Glomerular endothelial cell (primary cell): ENCODE measurements at places on chromosomes 2 and 18.

- DNase-seq = no peak
Observed at GRCh38 chr2:88831792-88832248, 140.3 kb downstream of the RPIA start.

GRCh38 chr2:1796232-1796930 lies 52.1 kb upstream of the PXDN start:
- no peak for DNase-seq

- DNase-seq = no peak
Observed at GRCh38 chr18:12679183-12679786, 21.4 kb upstream of the SPIRE1 start.

GRCh38 chr2:60499651-60500265 lies 53.7 kb downstream of the BCL11A start:
- DNase-seq = no peak

GRCh38 chr2:127128445-127128904 lies 21.5 kb upstream of the BIN1 start:
- no peak for DNase-seq

- no peak for DNase-seq
Observed at GRCh38 chr2:46716927-46717326, 198.7 kb downstream of the MCFD2 start.

- DNase-seq = no peak
Observed at GRCh38 chr2:9145109-9145751, 61.4 kb upstream of the ASAP2 start.

GRCh38 chr2:8661736-8662135 lies 20.1 kb upstream of the ID2 start:
- DNase-seq = no peak

GRCh38 chr18:70464343-70465114 lies 175.7 kb downstream of the SOCS6 start:
- DNase-seq = peak; percentile 25

- DNase-seq = peak; percentile 60
Observed at GRCh38 chr2:36618381-36618780, 20.4 kb upstream of the FEZ2 start.

GRCh38 chr18:495017-495416 lies 5.5 kb downstream of the COLEC12 start:
- no peak for DNase-seq

GRCh38 chr2:28193630-28194403 lies 198.8 kb upstream of the FOSL2 start:
- DNase-seq = no peak

DNA sequence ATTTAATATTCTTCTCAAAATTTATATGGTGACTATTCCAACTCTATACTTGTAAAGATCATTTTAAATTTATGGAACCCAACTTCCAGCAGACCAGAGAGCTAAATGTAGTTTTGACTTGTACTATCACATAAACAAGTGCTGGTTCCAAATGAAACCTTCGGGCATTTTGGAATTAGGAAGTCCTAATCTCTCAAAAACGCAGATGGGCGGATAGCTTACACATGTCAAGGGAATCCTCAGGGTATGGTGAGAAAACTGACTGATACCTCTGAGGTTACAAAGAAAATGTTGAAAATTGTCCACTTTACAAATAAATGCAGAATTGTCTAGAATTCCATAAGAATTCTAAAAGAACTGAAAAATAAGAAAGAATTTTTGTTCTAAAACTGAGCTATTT lies 224.1 kb downstream of the SS18 start:
- DNase-seq = no peak

DNA sequence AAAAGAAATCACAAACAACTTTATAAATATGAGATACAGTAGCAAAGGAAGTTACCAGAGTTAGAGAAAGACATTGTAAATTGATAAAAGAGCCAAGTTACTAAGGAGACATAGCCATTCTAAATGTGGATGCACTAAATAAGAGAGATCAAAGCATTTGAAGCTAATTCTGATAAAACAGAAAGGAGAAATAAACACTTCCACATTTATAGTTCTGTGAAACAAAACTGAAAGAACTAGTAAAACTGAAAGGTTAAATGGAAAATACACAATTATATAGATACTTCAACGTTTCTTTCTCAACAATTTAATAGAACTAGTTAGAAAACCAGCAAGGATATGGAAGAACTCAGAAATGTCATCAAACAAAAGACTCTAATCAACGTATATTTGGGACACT lies 309.0 kb upstream of the CDH2 start:
- no peak for DNase-seq

- DNase-seq = no peak
Observed at GRCh38 chr2:205775097-205775877, 93.0 kb downstream of the NRP2 start.

- DNase-seq = no peak
Observed at GRCh38 chr2:222623756-222624309, 32.1 kb downstream of the FARSB start.

DNA sequence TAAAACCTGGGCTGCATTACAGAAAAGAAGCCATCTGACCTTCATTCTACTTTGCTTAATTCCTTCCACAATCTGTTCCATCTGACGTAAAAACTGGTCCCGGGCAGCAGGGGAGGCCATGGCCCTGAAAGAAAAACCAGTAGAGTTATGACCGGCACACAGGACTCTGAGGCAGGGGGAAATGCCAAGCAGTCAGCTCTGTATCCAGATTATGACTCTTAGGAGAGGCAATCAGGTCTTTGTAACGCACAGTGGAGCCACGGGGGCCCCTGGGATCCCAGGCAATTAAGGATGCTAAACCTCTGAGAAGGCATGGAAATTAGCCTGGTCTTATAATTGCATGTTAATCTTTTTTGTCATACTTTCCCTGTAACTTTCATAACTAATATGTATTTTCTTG lies 78.4 kb downstream of the CCDC93 start:
- DNase-seq = no peak

GRCh38 chr2:62265106-62265505 lies 69.2 kb downstream of the B3GNT2 start:
- DNase-seq = no peak

GRCh38 chr2:18398833-18399232 lies 161.6 kb downstream of the RDH14 start:
- DNase-seq = no peak

- no peak for DNase-seq
Observed at GRCh38 chr2:241302759-241303651, 12.5 kb downstream of the HDLBP start.

GRCh38 chr2:202870431-202871299 lies 901 bp downstream of the ICA1L start:
- DNase-seq = no peak

DNA sequence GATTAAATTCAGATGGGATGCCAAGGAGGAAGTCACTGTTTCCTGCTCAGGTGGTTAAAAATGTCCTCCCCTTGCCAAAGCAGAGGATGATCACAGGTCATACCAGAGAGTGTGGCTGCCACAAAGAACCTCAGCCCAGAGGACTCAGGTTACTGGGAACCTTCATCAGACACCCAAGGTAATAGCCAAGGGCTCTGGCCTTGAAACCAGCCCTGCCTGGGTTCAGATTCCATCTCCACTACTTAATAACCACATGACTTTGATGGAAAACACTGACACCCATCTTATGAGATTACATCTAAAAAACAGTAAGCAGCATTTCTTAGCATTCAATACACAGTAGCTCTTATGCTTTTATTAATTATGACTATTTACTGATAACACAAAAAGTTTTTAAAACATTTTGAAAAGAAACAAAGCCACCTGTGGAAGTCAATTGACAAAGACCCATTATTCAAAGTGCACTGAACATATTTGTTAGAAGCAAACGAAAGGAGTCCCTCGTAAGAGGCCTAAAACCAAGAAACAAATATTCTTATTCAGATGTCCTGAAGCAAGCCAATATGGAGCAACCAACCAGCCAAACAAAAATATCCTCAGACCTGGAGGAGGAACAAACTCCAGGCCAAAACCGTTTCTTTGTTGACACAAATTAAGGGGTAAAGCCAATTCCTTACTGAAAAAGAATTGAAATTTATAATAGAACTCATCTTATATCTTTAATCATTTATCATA lies 241.5 kb downstream of the RNF152 start:
- no peak for DNase-seq

- DNase-seq = no peak
Observed at GRCh38 chr18:35827275-35827902, 145.1 kb upstream of the RMP24 start.

- DNase-seq = no peak
Observed at GRCh38 chr2:31378389-31378788, 36.2 kb downstream of the XDH start.

GRCh38 chr2:221914334-221914880 lies 342.3 kb upstream of the EPHA4 start:
- no peak for DNase-seq

GRCh38 chr2:236843161-236843968 lies 242.3 kb upstream of the COPS8 start:
- DNase-seq = no peak

GRCh38 chr2:86280191-86280667 lies 57.2 kb downstream of the REEP1 start:
- no peak for DNase-seq

DNA sequence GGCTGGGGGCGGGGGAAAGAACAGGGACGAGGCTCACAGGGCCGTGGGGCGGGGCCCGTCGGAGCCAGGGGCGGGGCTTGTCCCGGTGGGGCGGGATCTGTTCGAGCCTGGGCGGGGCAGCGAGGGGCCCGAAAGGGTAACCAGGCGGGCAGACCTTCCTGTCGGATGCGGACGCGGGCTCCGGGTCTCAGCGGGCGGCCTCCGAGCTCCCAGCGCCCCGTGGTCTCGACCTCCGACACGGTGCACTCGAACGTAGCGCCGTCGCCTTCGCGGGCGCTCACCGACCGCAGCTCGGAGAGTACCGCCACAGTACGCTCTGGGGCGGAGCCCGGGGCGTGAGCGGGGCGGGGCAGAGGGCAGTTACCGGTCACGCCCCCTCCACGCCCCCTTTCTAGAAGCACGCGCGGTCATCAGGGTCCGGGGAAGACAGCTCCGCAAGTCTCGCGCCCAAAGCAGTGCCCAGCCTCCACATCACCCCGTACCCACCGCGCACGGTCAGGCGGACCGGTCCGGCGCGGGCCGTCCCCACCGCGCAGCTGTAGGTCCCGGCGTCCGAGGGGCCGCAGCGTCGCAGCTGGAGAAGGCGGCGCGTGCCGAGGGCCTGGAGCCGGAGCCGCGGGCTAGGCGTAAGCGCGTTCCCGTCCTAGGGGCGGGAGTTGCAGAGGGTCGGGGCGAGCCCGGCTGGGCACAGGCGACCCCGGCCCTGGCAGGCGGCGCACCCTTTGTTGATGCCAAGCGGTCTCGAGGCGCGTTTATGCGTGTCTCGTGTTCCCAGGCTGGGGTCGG lies 8.7 kb downstream of the TMEM198 start:
- no peak for DNase-seq

DNA sequence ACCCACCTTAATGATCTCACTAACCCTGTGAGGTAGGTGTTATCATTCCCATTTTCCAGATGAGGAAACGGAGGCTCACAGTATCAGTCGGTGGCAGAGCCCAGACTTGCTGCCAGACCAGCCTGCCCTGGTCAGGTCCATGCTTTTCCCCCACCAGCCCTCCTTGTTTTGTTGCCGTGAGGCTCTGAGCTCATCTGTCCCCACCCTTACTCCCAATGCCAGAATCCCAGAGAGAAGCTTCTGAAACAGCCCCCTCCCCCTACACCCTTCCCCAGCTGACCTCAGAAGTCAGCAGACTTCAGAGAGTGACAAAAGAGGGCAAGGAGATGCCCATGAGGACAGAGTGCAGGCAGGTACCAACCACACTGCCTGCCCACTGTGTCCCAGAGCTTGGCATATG lies 20.8 kb upstream of the TNS1 start:
- DNase-seq = no peak

- DNase-seq = no peak
Observed at GRCh38 chr2:176885661-176886060, 326.9 kb upstream of the HNRNPA3 start.

- DNase-seq = no peak
Observed at GRCh38 chr2:229868794-229869193, 53.0 kb downstream of the TRIP12 start.

GRCh38 chr2:207772081-207772843 lies 2.6 kb upstream of the FZD5 start:
- no peak for DNase-seq

GRCh38 chr2:66805016-66805865 lies 370.3 kb downstream of the MEIS1 start:
- no peak for DNase-seq

DNA sequence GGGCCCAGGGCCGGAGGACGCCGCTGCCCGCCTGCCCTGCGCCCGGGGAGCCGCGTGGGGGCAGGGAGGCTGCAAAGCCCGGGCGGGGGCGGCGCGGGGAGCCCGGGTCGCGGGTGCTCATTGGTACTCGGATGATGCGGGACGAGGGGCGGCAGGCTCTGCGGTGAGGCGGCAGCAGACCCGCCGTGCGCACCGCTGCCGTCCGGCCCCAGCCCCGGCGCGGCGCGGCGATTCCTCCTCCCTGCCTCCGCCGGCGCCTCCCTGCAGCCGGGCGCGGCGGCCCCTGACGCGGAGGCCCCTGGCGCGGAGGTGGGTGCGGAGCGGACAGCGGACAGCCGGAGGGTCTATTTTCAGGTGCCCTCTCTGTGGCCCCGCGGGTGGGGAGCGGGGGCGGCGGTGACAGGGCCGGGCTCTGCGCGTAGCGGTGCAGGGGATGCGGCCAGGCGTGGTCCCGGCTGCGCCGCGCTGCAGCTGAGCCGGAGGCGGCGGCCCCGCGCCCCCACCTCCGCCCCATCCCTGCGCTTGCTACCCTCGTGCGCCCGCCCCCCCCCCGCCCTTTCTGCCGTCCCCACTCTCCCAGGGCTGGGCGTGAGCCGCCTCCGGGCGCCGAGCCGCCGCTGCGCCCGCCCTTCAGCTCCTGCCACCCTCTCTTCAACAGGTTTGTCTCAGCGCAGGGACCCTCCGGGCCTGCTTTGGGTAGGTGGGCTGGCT lies 640 bp downstream of the SPTBN1 start:
- DNase-seq = no peak

GRCh38 chr2:20378341-20378740 lies 27.7 kb upstream of the PUM2 start:
- DNase-seq = no peak

- DNase-seq = no peak
Observed at GRCh38 chr2:15096873-15097272, 464.3 kb downstream of the NBAS start.

- DNase-seq = no peak
Observed at GRCh38 chr2:105519516-105519915, 120.7 kb upstream of the FHL2 start.
